ENCODE measurements at places on chromosomes 12 and 14. TPM values are rescaled to one million over a fixed set of nuclear protein-coding genes. Genes with fewer than 3 reads are reported as not detected.

ANKRD33 gene
- total RNA-seq: not detected

CEBPE gene
- total RNA-seq: 0.34 TPM

KRT80 gene
- not detected for total RNA-seq

LALBA gene
- total RNA-seq: not detected

RABGGTA gene
- total RNA-seq: 40.6 TPM

NPFF gene
- total RNA-seq: 0.58 TPM

IL22 gene
- total RNA-seq: 5.4 TPM

NGDN gene
- 42.1 TPM for total RNA-seq

SIX4 gene
- not detected for total RNA-seq

TSPAN19 gene
- total RNA-seq: not detected

PPP1R36 gene
- total RNA-seq: 0.31 TPM

LRP1-AS gene
- not detected for total RNA-seq

SIX1 gene
- total RNA-seq: not detected

ALG10B gene
- 11.8 TPM for total RNA-seq

SRRM4 gene
- not detected for total RNA-seq

ALDH2 gene
- total RNA-seq: 3.1 TPM

FGF23 gene
- total RNA-seq: not detected

MAP1LC3B2 gene
- 0.78 TPM for total RNA-seq

TAS2R14 gene
- 1.2 TPM for total RNA-seq

AJUBA gene
- total RNA-seq: 1.7 TPM

PRPF39 gene
- 38.9 TPM for total RNA-seq

ATF7 gene
- 19.3 TPM for total RNA-seq

SLC11A2 gene
- 41.4 TPM for total RNA-seq

CTSG gene
- total RNA-seq: not detected

RIPK3 gene
- 11.8 TPM for total RNA-seq
